ENCODE measurements at places on chromosomes 3 and 15. TPM values are rescaled to one million over a fixed set of nuclear protein-coding genes. Genes with fewer than 3 reads are reported as not detected.

Gene ATP13A5
- total RNA-seq = 1.6 TPM

Gene SMCO1
- total RNA-seq = not detected

Gene MASP1
- total RNA-seq = 5.5 TPM

Gene CHRD
- 11.0 TPM for total RNA-seq

Gene GP5
- total RNA-seq = 0.67 TPM

Gene TRPM7
- 125 TPM for total RNA-seq

Gene NUSAP1
- total RNA-seq = 8.1 TPM

Gene ITIH1
- total RNA-seq = not detected

DNA sequence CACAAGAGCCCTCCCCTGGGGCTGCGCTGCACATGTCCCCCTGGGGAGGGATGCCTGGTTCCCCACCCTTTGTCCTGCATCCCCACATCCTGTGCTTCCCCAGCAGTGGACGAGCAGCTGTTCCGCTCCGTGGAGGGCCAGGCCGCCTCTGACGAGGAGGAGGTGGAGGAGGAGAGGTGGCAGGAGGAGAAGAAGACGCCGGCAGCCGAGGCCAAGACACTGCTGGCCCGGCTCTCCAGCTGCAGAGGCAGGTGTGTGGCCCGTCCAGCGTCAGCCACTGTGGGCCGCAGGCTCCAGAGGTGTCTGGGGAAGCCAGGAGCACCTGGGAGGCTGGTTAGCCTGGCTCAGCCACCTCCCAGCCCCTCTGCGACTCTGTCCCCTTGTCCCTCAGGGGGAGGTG, 27.9 kb upstream of the GP9 start:
- no peak overlapping the region for H3K27ac ChIP-seq
- DNase-seq = no peak
- H3K4me3 ChIP-seq = no peak overlapping the region
- H3K4me1 ChIP-seq = peaks cover 7% of the 10 kb centered on the region
- no peaks in the 10 kb centered on the region for H3K36me3 ChIP-seq
- H3K27me3 ChIP-seq = no peaks in the 10 kb centered on the region

- no peaks in the 10 kb centered on the region for H3K4me1 ChIP-seq
- H3K27ac ChIP-seq = no peak overlapping the region
- no peaks in the 10 kb centered on the region for H3K36me3 ChIP-seq
- no peak for DNase-seq
- H3K27me3 ChIP-seq = no peaks in the 10 kb centered on the region
These were observed 181.8 kb downstream of the PDCD6IP start for GRCh38 chr3:33980252-33980651.

DNA sequence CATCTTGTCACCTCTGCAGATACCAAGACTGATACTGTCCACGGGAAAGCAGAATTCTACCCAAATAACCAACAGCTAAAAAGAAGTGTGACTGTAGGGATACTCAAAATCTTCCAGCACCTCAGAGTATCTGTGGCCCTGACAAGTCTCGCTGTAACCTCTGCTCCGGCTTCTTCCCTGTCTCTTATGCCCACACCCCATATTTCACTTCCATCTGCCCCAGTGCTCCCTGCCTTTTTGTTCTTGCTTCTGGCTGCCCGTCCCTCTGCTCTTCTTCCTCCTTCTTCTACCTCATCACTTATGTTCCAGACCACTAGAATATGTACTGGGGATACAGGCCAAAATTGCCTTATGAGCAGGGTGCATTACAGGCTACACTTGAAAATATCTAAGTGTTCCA, 45.4 kb downstream of the CRTAP start:
- no peaks in the 10 kb centered on the region for H3K4me1 ChIP-seq
- no peaks in the 10 kb centered on the region for H3K27me3 ChIP-seq
- no peak overlapping the region for H3K27ac ChIP-seq
- DNase-seq = no peak
- H3K36me3 ChIP-seq = no peaks in the 10 kb centered on the region

GRCh38 chr3:54533856-54534255, 394.0 kb downstream of the LRTM1 start:
- H3K27ac ChIP-seq = no peak overlapping the region
- no peak overlapping the region for H3K4me3 ChIP-seq
- H3K4me1 ChIP-seq = no peaks in the 10 kb centered on the region
- H3K27me3 ChIP-seq = no peaks in the 10 kb centered on the region
- no peak for DNase-seq

DNA sequence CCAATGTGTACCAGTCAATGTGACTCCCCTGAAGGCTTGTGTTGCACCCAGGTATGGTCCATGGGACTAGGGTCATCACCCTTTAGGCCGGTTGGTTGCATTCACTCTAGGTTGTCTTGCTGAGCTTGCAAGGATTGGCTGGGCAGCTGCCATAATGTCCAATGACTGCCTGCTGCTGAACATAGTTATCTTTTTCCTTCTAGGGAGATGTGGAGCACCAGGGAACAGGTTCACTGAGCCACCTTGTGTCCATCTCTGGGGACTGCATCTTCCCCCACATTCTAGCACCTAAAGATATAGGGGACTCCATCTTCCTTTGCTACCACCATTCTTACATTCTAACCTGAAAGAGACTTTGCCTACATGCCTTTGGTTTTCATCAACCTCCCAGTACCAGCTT, 580.4 kb upstream of the TBL1XR1 start:
- H3K27me3 ChIP-seq = no peaks in the 10 kb centered on the region
- no peak overlapping the region for H3K4me3 ChIP-seq
- H3K4me1 ChIP-seq = peaks cover 30% of the 10 kb centered on the region

GRCh38 chr15:86743283-86743903, 663.7 kb downstream of the AGBL1 start:
- no peaks in the 10 kb centered on the region for H3K27me3 ChIP-seq
- DNase-seq = no peak
- H3K4me1 ChIP-seq = no peaks in the 10 kb centered on the region

GRCh38 chr15:83174891-83175290, 32.7 kb downstream of the HDGFL3 start:
- peaks cover 31% of the 10 kb centered on the region for H3K4me1 ChIP-seq
- no peaks in the 10 kb centered on the region for H3K36me3 ChIP-seq
- no peak for DNase-seq
- no peak overlapping the region for H3K4me3 ChIP-seq

DNA sequence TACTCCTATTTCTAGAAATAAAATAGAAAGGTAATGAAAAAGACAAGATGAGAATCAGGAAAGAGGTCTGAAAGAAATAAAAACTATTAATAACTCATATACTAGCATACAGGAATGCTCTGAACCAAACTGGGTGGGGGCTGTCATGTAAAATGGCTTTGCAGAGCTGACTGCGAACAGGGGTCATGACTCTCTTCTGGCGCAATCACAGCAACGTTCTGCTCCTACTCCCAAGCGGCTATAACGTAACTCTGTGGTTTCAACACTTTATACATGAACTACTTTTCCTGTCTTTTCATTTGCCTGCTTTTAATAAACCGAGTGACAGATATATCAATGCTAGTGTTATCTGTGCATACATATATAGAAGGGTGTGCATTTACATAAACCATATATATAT, 116.7 kb downstream of the DLG1 start:
- H3K27me3 ChIP-seq = no peaks in the 10 kb centered on the region
- no peaks in the 10 kb centered on the region for H3K36me3 ChIP-seq
- H3K27ac ChIP-seq = no peak overlapping the region
- no peak overlapping the region for H3K4me3 ChIP-seq

- no peak overlapping the region for H3K4me3 ChIP-seq
- no peaks in the 10 kb centered on the region for H3K4me1 ChIP-seq
- no peak overlapping the region for H3K27ac ChIP-seq
These were observed 681 bp upstream of the IL5RA start for GRCh38 chr3:3110749-3111361.

- peak; percentile 52 for DNase-seq
- H3K4me3 ChIP-seq = peak within 1 kb of the TSS; percentile 7
- H3K4me1 ChIP-seq = peaks cover 14% of the 10 kb centered on the region
These were observed at the start of gene GASK1A for GRCh38 chr3:42979044-42979972. GASK1A (plus strand) TSS chr3:42979311; CDS start chr3:42979643, 332 bp downstream.

DNA sequence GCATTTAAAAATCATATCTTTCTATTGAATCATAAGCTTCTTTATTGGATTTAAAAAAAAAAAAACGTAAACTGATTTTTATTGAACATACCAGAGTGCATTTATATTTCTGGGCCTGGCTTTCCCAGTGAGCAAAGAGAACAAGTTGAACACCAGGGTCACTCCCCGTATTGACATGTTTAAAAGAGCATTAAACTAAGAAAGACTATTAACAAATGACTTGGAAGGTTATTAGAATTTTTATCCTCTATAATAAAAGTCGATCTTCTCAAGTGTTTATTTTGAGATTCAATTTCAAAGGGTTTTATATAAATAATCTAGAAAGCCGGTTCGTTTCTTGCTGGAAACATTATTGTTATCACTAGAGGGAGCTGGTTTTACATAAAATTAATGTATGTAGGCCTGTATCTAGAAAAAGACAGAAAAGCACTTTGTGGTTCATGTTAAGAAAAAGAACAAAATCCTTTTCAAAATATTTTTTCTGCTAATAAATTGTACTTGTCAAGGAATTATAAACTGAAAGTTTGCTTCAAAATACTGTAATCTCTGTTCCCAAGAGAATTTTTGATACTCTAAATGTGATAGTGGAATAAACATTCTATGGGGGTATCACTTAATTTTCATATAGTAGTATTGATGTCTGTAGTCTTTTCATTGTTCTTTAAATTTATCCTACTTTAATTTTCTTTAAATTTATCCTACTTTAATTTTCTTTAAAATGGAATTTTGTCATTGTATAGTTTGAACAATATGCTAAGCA, 321.8 kb upstream of the MME start:
- H3K27ac ChIP-seq = no peak overlapping the region
- H3K27me3 ChIP-seq = no peaks in the 10 kb centered on the region
- no peaks in the 10 kb centered on the region for H3K36me3 ChIP-seq
- no peak for DNase-seq

DNA sequence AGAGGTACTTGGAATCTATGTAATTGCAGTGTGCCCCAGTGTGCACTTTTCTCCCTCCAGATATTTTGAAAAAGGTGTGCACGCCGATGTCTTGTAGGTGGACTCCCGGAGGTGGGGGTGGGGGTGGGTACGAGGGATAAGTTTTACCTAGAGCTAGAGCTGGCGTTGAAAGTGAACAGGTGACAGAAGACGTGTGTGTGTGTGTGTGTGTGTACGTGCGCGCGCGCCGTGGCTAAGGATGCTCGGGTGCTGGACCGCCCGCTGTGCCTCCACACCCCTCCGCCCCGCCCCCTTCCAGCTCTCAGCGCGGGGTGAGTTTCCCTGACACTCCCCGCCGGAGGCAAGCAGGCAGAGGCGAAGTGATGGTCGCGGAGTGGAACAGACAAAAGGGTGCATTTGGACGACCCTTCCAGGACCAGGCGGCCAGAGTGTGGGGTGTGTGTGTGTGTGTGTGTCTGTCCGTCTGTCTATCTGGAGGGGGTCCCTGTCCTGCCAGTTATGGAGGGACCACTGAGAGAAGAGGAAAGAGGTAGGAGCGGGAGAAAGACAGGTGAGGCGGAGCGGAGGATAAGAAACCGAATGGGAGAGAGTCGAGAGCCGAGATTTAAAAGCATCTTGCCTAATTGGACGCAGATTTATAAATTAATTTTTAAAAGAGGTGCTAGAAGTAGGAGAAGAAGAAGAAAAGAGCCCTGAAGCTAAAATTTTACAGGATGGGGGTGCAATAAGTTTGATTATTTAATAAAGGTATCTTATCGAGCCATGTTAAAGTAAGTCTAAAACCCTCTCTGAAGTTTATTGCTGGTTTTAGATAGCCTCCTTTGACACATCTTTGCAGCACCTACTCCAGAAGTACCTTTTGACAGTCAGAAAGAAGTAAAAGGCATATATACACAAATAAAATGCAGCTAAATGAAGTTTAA, 335.8 kb upstream of the THRB start:
- H3K4me3 ChIP-seq = peak overlapping the region; percentile 38
- H3K27me3 ChIP-seq = no peaks in the 10 kb centered on the region
- H3K4me1 ChIP-seq = peaks cover 9% of the 10 kb centered on the region
- H3K27ac ChIP-seq = no peak overlapping the region
- no peaks in the 10 kb centered on the region for H3K36me3 ChIP-seq

DNA sequence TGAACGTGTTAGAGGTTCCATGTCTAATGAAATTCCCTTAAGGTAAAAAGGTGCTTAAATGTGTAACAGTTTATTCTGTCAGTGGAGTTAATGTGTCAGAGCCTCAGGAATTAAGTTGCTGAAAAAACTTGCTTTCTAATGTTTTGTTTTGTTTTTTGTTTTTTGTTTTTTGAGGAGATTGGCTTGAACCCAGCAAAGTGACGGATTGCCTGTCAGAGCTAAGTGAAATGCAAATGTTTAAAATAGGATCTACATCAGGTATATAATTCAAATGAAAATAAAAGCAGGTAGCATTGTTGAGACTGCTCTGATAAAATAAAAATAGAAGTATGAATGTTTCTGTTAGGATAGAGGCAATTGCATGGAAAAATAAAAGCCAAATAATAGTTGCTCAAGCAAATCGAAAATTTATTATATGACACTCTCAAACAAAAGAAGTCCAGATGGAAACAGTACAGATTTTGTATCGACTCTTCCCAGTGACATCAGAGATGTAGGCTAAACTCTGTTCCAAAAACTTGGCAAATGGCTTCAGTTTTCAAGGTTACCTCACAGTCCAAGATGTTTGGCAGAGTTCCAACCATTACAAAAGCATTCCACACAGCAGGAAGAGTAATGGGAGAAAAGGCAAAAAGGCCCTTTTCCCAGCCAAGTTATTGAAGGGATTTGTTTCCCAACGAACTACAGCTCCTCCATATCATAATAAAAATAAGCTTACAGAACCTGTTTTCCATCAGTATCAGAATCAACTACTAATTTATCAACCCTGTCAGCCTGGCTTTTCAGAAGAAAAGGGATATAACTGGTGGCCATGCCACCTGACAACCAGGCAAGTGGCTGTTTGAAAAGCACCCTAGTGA, 291.0 kb downstream of the TBL1XR1 start:
- H3K27me3 ChIP-seq = no peaks in the 10 kb centered on the region
- peak overlapping the region; percentile 17 for H3K27ac ChIP-seq
- peaks cover 24% of the 10 kb centered on the region for H3K4me1 ChIP-seq
- no peak overlapping the region for H3K4me3 ChIP-seq
- no peaks in the 10 kb centered on the region for H3K36me3 ChIP-seq
- DNase-seq = peak; percentile 31

DNA sequence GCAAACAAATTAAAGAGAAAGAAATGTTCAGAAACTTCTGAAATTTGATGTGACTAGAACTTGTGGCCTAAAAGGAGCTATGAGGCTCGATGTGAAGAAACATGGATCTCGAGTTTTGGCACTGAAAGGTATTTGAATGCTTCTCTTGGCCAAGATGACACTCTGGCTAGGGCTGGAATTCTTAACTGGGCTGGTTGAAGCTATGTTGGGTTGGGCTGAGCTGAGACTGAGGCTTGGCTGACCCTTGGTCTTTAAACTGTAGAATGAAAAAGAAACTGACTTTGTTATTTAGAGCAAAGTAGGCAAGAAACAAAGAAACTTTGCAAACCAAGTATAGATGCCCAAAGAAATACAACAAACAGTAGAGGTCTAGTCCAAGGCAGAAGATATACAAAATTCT, 28.1 kb upstream of the CLDN16 start:
- H3K27me3 ChIP-seq = no peaks in the 10 kb centered on the region
- H3K4me3 ChIP-seq = no peak overlapping the region
- H3K36me3 ChIP-seq = no peaks in the 10 kb centered on the region
- DNase-seq = no peak
- no peak overlapping the region for H3K27ac ChIP-seq

Data from thyroid gland (tissue), 4 donors.